ENCODE measurements at places on chromosomes 12 and 14.

- DNase-seq = no peak
Measured at GRCh38 chr14:99040052-99040451, 231.9 kb downstream of the BCL11B start.

DNA sequence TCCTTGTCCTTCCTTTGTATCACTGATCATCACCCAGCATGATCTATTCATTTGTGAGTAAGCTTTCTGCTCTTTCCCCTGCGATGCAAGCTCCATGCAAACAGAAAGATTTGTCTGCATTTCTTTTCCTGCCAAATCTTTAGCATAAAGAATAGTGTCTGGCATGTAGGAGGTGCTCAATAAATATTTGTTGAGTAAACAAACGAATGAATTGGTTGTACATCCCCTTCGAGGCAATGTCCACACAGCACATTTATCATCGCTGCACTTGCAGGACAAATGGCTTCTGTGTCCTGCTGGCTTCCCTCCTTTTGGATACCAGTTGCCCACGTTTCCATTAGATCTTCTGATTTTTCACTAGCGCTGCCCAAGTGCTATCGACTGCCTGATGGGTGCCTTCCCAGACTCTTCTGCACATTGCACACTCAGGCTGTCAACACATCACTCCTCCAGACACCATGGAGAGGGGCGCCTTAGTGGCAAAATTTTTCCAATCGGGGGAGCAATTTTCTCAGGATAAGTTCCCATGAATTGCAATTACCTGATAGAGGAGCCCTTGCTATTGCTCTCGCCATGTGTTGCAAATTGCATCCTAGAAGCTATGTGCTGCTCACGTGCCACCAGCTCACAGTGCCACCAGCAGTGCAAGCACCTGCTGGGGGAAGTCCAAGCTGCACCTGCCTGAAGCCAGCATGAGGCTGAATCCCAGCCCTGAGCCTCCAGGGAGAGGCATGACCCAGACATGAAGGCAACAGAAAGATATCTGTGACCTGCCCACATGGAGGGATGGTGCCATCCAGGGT is 206.6 kb downstream of the KIF26A start:
- no peak for DNase-seq

DNA sequence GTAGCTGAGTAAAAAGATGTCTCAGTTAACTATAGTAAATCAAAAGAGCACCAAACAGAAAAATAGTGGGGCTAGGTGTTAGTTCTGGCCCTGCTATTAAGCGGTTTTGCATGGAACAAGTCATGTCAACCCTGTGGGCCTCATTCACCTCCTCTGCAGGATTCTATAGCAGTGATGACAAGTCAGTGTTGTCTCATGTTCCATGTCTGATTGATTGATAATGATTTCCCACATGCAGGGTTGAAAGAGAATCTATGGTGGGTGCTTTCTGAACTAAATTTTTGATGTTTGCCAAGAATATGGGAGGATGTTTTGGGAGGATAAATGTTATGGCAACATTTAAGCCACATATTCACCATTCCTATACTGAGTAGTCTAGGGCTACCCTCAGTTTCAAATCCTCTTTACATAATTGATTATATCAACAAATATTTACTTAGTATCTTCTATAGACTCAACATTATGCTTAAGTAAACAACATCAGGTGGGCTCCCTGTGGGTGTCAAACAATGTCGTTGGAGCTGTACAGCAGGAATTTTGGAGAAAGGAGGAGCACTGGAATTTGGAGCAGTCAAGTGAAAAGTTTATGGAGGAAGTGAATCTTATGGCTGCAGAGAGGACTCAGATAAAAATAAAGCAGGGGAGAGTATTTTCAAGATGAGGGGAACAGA is 48.6 kb downstream of the IRAK3 start:
- no peak for DNase-seq

DNA sequence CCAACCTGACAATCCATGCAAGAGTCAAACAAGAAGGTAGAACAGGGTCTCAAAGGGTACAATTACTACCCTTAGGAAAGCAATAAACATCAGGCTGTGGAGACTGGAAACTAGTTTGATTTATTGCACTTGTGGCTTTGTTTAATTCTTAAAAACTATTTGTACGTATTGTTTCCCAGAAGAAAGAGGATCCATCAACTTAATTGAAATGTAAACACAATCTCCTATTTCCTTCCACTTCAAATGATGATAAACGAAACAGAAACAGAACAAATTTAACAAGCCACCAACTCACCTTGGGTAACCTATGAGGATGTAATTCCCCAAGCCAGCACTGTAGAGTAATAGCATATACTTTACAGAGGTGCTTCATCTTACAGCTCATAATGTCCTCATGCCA is 8.0 kb downstream of the STXBP6 start:
- no peak for DNase-seq

DNA sequence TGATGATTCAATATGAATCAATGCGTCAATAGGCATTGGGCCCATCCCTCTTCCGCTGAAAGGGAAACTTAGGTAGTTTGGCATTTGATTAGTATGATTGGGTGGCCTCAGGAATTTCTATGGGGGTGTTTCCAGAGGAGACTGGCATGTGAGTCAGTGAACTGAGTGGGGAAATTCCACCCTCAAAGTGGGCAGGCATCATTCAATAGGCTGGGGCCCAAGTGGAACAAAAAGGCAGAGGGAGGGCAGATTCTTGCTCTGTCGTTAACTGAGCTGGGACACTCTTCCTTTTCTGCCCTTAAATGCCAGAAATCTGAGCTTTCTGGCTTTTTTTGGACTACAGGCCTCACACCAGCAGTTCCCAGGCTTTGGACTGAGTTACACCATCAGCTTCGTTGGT is 373.5 kb downstream of the RPS29 start:
- no peak for DNase-seq

DNA sequence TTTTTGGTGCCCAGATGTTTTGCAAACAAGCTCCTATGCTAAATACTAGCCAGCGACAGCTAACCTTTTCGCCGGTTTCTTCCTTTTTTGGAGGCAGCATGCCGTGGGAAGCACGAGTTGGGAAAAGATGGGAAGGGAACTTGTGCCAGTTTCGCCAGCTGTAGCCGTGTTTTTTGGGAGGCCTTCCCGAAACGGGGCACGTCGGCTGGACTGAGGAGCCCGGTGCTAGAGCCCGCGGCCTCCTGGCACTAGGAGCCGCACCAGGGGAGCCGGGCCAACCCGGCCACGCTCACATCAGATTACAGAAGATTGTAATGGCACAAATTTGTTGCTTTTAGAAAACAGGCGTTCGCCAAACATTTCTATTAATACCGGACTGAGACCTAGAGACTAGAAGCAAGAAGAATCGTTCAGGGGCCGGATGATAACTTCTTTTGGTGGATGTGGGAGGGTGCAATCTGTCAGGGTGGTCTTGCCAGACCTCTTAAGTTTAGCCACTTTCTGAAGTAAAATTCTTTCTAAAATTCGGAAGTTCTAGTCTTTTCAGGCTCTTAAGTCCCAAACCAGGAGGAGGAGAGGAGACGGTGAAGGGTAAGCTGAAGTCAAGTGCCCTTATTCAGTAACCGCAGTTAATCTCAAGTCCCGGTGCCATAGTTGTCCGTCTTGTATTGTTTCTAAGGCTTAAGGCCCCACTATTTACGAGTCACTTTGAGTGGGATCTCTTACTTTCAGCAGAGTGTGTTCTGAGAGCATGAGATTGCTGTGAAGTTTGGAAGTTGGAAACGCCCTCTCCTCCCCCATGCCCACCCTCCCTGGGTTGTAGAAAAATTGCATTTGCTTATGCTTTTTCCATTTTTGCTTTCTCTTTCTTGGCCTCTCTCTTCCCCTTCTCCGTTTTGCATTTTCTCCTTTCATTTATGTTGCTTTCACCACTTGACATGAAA is 1.3 kb downstream of the RASSF3 start:
- DNase-seq = no peak

DNA sequence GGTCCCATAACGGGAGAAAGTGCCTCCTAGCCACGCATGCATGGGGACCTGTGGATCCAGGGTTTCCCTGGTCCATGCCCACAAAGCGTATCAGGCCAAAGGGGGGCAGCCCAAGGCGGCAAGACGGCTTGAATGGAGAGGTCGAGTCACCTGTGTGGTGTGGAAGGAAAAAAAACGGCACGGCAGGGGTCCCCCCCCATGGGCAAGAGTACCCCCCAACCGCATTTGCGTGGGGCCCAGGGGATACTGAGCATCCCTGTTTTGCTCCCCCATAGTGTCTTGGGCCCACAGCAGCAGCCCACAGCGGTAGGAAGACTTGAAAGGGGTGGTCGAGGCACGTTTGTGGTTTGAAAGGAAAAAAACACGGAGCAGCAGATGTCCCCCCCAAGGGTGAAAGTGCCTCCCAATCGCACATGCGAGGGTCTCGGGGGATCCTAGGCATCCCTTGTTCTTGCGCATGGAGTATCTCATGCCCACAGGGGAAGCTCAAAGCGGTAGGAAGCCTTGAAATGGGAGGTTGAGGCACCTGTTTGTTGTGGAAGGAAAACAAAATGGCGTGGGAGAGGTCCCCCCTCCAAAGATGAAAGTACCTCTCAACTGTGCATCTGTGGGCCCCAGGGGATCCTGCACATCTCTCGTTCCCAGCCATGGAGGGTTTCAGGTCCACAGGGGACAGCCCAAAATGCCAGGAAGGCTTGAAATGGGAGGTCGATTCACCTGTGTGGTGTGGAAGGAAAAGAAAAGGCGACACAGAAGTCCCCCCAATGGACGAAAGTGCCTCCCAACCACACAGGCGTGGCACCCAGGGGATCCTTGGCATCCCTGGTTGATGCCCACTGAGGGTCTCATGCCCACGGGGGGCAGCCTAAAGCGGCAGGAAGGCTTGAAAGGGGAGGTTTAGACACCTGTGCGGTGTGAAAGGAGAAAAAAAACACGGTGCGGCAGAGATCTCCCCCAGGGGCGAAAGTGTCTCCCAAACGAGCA is 577.5 kb downstream of the ALG10 start:
- DNase-seq = no peak

DNA sequence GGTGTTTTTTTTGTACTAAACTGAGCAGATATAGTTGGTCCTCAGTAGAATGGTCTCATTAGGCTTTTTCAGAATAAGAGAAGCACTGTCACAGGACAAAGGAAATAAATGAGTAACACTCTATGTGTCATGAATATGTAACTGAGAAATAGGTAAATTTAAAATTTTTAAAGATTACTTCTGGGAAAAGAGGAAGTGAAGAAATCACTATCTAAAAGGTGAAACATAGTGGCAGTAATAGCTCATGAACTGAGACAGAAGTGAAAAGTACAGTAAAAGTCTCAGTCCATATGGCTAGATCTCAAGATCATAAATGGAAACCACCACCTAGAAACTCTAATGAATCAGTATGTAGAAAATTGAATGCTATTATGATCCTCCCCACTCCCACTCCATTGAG is 89.3 kb upstream of the TTC7B start:
- DNase-seq = no peak

DNA sequence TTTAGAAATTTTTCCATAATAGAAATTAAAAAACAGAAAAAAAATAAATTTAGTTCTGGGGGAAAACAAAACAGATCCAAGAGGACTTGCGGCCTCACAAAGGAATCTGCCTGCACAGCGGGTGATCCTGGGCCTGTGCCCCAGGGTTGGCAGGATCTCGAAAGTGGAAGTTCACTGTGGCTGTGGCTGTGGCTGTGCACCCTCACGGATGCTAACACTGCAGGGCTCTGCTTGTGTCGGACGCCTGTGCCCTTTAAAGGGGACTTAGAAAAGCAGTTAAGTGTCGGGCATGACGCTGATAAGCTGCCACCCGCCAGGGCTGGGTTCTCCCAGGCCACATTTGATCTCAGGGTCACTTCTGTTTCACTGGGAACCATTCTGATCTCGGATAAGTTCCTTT is 209.1 kb downstream of the TTC7B start:
- DNase-seq = no peak

DNA sequence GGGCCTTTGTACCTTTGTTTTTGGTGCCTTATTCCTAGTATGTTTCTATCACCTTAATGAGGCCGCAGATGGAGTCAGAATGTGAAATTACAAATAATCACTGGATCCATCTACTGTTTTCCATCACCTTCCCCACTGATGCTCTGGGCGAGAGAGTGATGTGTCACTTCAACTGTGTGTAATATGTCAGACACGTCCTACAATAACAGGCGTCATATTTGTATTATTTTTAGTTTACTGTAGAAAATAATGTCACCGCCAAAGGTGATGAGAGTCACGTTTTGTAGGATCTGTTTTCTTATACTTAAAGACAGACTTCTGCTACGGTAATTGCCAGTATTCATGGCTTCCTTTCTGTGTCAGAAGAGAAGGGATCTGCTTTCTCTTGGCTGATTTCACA is 22.4 kb upstream of the P2RX4 start:
- DNase-seq = no peak

GRCh38 chr12:124680863-124681778 is 113.7 kb upstream of the NCOR2 start:
- DNase-seq = no peak

- no peak for DNase-seq
Measured at GRCh38 chr12:69921831-69922230, 96.8 kb downstream of the MYRFL start.

DNA sequence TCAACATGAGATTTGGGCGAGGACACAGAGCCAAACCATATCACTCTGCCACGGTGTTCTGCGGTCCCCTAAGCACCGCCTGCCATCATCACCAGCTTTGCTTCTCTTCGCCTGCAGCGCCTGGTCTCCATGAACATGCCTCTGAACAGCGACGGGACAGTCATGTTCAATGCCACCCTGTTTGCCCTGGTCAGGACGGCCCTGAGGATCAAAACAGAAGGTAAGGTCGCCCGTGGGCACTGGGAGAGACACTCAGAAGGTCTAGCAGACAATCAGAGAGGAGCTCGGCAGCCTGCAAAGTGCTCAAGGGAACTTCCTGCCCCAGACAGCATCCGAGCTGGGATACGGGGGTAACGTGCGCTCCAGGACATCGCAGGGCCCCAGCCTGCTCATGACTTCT is 126.0 kb upstream of the FKBP4 start:
- no peak for DNase-seq

- DNase-seq = no peak
Measured at GRCh38 chr14:106633721-106634120, 1107.3 kb downstream of the TMEM121 start.

- DNase-seq = no peak
Measured at GRCh38 chr14:90773705-90774104, 42.5 kb downstream of the TTC7B start.

DNA sequence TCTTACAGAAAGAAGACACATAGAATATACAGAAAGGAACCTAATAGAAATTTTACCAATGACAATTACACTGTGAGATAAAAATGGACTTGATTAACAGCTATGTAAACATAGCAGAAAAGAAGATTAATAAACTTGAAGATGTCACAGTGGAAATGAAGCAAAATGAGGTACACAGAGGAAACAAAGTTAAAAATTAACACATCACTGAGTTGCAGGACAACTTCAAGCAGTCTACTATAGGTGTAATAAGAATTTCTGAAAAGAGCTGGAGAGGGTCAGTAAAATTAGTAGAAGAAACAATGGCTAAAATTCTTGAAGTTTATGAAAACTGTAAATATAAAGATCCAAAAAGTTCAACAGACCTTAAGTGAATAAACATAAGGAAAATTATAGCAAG is 738.7 kb downstream of the C12orf50 start:
- DNase-seq = no peak

GRCh38 chr14:24270537-24271133 is 762 bp downstream of the RABGGTA start:
- DNase-seq = no peak

All from amniotic stem cell (primary cell).